ENCODE measurements at places on chromosomes 11 and 22.

DNA sequence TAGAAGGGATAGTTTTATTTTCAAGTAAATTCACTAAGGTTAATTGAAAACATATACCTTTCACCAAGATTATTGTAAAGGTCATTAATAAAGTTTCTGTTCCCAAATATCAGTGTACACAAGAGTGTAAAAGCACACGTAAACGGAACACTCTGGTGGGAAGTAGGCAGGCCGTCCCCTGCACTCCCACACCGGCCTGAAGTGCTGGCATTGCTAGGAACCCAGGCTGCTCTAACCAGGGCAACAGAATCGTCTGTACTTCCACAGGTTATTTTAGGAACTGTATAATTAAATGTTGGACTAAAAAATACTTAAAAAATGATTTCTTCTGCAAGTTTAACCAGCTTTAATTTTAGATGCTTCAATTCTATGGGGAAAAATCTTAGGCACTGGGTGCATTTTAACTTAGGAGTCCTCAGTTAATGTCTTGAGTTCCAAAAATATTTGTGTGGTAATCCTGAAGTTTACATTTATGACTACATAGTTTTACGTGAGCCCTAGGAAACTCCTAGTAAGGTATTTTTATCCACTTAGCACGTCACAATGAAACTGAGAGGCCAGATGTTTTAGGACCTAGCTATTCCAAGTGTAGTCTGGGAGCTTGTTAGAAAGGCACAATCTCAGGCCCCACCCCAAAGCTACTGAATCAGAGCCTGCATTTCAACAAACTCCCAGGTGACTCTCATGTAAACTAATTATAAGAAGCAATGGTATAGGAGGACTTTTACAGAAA is 31.2 kb downstream of the KMT5B start:
- no peak for DNase-seq

DNA sequence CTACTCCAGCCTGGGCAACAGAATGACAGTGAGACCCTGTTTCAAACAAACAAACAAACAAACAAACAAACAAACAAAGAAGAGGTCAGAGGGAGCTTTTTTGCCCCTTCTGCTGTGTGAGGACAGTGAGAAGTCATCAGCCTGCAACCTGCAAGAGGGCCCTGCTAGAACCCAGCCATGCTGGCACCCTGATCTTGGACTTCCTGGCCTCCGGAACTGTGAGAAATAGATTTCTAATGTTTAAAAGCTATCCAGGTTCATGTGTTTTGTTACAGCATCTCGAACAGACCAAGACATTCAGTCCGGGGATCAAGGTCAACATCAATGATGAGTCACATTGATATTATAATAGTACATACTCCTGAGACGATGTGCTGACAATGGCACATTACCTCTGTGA is 41.4 kb upstream of the GRAMD1B start:
- no peak for DNase-seq

GRCh38 chr11:74132833-74133232 is 38.0 kb downstream of the C2CD3 start:
- DNase-seq, result no peak

- DNase-seq, result no peak
Observed at GRCh38 chr11:44364596-44364995, 54.7 kb upstream of the ALX4 start.

DNA sequence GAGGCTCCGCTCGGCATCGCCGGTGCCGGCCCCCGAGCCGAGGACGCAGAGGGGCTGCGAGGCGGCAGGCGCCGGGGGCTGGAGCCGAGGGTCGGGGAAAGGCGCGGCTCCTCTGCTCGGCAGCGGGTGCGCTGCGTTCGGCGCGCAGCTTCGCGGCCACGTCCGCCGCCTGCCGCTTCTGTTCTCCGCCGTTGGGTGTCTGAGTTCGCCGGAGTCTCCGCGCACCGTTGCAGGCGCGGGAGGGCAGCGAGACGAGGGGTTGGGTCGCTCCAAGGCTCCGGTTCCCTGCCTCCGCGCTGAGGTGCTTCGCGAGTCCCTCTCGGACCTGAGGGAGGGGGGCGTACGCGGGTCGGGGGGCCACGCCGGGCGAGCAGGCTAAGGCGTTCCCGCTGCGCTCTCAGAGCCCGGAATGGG is 347 bp downstream of the MN1 start:
- peak; percentile 13 for DNase-seq

DNA sequence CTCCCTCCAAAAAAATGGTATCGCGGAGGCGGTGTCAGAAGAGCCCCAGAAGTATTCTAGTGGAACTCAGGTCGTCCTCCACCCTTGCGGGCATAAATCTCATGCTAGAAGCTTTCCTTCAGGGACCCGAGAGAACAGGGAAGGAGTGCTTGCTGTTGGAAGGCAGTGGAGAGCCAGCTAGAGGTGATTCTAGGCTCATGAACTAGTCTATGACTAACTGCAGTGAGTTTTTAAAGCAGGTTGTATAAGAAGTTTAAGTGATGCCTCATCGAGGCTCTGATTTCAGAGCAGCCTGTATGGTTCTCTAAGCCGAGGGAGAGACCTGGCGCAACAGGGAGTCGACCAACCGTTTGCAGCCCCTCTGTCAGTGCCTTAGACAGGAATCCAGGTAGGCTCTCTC is 85.7 kb downstream of the TBC1D22A start:
- DNase-seq, result no peak

GRCh38 chr11:65822776-65823528 is 10.8 kb upstream of the SNX32 start:
- no peak for DNase-seq

DNA sequence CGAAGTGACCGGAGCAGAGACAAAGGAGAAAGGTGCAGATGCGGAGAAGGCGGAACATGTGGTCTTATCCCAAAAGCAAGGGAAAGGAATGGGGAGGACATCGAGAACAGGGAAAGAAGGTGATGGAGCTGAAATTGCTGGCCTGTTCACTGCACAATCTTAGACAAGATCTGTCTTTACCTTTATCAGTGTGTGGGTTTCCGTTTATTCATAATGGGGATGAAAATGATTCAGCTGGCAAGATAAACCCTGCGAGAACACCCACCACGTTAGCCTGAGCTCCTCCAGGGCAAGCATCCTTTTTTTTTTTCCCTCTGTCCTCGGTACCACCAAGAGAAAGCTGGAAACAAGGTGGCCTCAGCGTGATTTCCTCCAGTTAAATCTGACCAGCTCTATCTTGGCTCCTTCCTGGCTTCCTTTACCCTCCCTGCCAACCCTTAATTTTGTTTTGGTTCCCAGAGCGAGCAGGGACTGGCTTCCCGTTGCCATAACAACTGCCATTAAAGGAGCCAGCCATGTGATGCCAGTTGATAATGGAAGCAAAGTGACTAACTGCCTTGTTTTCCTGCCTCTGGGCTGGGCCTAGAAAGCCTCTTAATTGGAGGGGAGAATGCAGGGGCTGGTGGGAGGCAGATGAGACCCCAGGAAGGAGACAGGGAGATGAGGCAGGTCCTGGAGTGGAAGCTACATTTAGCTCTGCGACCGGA is 4.2 kb downstream of the SGSM1 start:
- DNase-seq, result no peak

DNA sequence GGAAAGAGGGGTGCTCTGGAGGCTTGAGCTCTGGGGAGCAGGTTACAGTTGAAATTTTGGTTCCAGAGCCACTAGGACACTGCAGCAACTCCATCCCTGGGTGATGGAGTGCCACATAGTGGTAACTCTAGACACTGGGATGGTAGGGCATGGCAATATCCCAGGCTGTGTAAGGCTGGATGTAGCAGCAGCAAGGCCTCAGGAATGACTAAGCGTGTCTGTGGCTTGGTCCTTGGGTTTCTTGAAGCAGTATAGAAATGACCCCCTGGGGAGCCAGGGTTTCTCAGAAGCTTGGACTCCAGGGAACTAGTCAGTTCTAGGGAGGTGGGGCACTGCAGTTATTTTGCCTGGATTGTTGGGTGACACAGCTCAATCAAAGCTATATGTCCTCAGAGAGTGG is 8.1 kb downstream of the MS4A4A start:
- no peak for DNase-seq

- DNase-seq, result peak; percentile 49
Observed at GRCh38 chr11:35148163-35148837, 9.3 kb downstream of the CD44 start.

DNA sequence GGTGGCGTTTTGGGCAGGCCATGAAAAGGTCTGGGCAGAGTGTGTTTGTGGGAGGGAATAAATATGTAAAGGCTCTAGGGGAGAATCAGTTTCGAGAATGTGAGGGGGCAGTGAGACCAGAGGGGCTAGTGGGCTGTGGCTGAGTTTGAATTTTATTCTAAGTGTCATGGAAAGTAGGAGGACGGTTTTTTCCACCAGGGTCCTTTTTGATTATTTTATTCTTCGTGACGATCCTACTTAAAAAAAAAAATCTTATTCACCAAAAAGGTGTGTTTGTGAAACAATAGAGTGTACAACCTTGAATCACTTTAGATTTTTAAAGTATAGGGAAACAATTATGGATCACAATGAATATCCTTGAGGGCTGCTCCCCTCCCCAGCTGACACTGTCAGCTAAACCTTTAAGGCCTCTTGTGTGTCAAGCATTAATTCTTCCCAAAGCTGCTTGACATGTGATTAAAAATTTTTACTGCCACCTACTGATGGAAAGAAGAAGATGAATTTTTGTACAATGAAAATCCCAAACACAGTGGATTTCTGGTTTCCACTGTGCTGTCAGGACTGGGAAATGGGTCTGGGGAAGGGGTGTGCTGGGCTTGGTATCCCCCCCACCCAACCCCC is 107.5 kb upstream of the OR4B1 start:
- DNase-seq, result no peak

Data from effector CD4-positive, alpha-beta T cell (primary cell).